ENCODE measurements at places on chromosomes 13 and 19.

DNA sequence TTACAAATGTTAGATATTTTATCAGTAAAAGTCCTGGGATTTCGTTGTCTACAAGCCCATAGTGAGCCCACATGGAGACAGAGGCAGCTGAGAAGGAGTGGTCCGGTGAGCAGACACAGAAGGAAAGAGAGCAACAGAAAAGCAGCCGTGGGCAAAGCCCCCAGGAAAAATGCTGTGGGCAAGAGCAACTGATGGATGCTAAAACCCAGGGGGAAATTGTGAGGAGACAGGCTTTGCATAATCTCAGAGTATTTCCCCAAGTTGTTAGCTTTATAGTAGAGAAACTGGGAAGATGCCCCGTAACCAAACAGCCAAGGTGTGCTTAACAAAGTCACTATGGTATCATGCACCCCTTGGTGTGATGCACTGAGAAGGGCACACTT is 35.1 kb downstream of the GJA3 start:
- no peak for DNase-seq

DNA sequence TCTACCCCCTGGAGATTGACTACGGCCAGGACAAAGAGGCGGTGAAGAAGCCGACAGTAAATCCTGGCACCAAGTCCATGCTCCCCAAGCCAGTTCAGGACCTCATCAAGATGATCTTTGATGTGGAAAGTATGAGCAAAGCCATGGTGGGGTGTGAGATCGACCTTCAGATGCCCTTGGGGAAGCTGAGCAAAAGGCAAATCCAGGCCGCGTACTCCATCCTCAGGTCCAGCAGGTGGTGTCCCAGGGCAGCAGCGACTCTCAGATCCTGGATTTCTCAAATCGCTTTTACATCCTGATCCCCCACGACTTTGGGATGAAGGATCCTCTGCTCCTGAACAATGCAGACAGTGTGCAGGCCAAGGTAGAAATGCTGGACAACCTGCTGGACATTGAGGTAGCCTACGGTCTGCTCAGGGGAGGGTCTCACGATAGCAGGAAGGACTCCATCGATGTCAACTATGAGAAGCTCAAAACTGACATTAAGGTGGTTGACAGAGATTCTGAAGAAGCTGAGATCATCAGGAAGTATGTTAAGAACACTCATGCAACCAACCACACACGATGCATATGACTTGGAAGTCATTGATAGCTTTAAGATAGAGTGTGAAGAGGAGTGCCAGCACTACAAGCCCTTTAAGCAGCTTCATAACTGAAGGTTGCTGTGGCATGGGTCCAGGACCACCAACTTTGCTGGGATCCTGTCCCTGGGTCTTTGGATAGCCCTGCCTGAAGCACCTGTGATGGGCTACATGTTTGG is 24.0 kb upstream of the ANKRD10 start:
- no peak for DNase-seq

DNA sequence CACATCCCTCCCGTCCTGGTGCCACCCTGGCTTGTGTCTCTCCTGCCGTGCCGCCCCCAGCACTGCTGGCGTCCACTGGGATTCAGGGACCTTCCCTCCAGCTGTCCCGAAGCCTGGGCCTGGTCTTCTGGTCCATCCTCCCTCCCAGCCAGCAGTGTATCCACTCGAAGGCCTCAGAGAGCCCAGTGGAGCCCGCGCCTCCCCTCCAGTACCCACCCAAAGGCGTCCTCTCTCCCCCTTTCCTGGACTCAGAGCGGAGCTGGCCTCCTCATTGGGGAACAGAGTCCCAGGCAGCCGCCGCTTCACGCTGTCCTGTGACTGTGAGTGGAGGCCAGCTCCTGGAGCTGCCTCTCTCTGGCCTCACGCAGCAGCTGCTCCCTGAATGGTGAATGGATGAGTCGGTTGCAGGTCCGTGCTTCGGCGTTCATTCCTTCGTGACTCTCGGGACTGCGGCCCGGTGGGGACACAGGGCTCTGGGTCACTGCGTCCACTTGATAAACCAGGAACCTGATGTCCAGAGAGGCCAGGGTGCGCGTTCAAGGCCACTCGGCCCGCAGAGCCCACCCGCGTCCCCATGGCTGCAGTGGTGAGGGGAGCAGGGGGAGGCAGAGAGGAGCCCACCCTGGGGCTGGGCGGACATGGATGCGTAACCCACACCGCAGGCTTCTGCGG is 12.1 kb downstream of the ONECUT3 start:
- DNase-seq, result no peak

DNA sequence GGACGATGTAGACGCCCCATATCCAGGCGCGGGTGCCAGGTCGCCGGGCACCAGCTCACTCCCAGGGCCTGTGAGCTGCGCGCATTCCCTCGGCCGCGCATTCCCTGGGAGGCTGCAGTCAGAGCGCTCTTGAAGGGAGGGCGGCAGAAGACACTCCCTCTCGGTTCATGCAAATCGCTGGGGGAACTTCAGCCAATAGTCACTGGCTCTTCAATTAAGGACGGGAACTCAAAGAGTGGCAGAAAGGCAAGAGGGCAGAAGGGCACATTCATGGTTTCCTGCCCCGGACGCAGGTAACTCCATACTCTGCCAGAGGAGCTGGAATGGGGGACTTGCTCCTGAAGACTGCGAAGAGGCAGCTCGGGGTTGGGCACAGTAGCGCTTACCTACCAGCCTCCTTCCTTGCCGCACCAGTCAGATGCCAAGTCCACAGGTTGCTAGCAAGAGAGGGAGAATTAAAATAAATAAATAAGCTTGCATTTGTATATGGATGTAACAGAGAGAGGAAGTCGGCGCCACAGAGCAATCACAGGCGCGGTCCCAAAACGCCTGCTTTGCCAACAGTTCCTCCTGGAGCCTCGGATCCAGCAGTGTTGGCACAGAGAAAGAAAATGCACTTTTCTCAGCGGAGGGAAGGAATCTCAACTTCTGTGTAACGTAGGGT is 459 bp downstream of the PCDH20 start:
- DNase-seq, result no peak

DNA sequence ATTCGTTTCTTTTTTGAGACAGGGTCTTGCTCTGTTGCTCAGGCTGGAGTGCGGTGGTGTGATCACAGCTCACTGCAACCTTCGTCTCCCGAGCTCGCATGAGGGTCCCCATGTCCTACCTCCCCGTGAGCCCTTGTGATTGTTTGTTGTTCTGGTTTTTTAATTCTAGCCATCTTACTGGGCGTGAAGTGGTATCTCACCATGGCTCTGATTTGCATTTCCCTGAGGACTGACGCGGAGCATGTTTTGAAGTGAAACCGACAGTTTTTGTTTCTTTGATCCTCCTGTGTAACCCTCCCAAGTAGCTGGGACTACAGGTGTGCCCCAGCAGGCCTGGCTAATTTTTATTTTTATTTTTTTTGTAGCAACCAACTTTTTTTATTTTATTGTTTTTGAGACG is 21.7 kb downstream of the GNG7 start:
- no peak for DNase-seq

- peak; percentile 67 for DNase-seq
Observed at GRCh38 chr19:10104665-10105508, 1.3 kb upstream of the PPAN start.

GRCh38 chr13:58767566-58767965 is 1136.0 kb downstream of the PCDH17 start:
- DNase-seq, result no peak

DNA sequence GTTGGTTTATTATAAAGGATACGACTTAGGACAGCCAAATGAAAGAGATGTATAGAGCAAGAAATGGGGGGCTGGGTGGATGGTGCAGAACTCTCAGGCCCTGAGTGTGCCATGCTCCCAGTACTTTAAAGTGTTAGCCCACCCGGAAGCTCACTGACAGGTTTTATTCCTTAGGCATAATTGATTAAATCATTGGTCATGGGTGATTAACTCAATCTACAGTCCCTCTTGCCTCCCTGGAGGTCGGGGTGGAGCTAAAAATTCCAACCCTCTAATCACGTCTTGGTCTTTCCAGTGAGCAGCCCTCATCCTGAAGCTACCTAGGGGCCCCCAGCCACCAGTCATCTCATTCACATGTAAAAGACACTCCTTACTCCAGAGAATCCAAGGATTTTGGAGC is 9.9 kb upstream of the LEUTX start:
- DNase-seq, result no peak

DNA sequence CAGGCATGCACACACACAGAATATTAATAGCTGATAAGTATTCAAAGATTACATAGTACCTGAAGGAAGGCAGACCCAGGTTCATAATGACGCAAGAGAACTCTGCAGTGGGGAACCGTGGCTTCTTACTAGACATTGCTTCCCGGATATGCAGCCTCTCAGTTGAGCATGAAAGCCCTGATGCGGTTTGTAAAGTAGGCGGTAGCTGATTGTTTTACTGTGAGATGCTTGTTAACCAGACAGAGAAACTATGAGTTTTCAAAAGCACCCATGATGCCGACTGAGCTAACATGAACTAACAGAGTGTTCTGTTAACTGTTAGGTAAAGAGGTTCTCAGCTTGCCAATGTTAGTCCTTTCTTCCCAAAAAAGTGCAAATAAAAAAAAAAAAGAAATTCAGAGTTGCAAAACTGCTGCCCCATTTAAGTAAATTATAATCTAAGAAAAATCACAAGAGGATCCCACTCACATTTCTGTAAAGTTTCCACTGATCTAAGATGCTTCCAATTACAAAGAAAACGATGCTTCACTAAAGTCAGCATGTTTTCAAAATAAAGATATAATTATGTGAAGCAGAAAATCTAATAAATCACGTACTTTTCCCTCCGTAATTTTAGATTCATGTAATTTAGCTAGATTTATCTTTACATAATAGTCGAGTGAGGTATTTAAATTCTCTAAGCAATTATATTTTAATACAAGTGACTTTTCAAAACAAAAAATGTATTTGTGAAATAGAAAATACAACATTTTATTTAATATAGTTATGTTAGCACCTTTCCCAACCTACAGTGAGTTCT is 2.2 kb downstream of the FLT1 start:
- peak; percentile 34 for DNase-seq

DNA sequence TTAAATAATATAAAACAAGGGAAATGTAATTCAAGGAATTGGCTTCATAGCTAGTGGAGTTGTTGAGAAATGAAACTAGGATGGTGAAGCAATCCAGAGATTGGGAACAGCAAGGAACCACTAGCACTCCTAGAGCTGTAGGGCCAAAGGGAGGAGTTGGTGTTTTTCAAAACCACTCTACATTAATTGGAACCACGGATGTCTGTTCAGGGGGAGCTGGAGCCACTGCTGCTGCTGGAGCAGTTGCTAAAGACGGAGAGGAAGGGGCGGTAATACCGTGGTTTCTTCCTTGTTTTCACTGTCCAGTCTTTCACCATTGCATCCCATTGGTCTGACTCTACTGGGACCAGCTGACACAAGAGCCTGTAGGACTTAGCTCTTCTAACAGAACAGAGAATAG is 8.5 kb downstream of the DNAJC15 start:
- no peak for DNase-seq

GRCh38 chr19:51884713-51885112 is 3.0 kb downstream of the ZNF577 start:
- DNase-seq, result no peak

- DNase-seq, result no peak
Observed at GRCh38 chr19:46898731-46899130, 37.9 kb downstream of the ARHGAP35 start.

DNA sequence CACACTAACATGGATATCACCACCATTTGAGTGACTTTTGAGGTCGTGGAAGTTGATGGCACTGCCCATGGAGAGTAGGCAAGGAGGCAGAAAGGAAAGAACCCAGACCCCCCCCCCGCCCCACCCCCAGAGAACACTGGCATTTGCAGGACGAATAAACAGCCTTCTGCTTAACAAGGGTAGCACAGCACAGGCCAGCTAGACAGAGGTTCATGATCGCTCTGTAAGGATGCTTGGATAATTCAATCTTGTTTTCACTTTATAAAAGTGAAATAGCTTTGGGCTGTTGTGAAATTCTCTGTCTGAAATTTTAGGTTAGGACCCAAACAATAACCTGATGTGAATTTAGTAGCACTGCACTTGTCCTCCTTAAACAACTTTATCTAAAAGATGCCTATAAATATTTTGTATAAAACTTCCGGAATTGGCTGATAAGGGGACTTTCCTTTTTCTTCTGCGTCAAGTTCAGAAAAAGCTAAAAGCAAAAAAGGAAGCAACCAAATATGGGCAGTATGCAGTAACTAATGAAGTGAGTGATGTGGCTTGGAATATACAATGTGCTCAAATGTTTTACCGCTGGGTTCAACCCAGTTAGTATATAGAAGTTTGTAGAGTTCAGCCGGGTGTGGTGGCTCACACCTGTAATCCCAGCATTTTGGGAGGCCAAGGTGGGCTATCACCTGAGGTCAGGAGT is 163.7 kb downstream of the SHISA2 start:
- no peak for DNase-seq

DNA sequence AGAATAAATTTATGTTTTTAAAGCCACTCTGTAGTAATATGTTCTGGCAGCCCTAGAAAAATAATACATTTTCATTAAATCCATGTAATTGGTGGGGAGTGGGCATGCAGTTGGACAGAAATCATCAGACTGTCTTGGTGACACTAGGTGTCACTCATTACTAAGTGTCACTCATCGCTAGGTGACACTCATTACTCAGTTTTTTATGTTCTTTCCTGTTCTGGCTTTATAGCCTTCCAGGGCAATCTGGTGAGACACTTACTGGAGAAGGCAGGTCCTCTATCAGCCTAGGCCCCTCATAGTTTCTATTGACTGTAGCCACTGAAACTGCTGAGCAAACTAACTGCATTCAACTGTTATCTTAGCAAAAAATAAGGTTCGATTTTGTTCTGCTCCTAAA is 542.1 kb downstream of the SLITRK1 start:
- DNase-seq, result no peak

GRCh38 chr13:87981416-87981815 is 310.2 kb downstream of the SLITRK5 start:
- DNase-seq, result no peak

- peak; percentile 60 for DNase-seq
Observed at GRCh38 chr19:39407660-39408391, 1.2 kb downstream of the ZFP36 start.

DNA sequence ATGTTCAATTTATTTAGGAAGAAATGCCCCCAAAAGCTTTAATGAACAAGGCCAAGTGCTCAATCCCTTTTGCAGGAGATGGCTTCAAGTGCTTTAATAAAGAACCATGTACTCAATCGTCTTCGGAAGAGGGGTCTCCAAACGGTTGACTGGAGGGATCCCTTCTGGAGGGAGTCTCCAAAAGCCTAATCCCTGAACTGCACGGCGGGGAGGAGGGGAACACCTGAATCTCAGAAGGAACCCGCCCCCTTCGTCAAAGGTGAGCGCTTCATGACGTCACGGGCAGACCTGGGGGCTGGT is 505 bp downstream of the PAF1 start:
- no peak for DNase-seq

DNA sequence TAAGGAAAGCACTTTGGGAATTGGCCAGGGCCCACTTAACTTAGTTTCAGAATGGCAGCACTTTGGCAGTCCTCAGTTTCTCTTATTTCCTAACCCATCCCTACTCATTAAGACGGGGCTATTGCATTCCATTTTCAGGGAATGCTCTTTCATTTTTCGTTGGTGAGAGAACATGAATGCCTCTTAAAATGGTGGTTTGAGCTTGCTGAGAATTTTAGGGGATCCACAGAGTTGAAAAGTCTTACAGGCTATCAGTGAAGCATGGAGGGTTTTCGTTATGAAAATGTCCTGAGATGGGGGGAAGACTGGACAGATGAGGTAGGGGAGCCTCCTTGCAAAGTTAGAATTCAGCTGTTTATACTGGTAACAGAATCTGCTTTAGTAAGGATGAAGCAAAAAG is 71.4 kb downstream of the LRCH1 start:
- no peak for DNase-seq
